ENCODE measurements at places on chromosomes 16 and 17.

- DNase-seq = no peak
Measured at GRCh38 chr16:65280845-65281512, 159.1 kb upstream of the CDH11 start.

DNA sequence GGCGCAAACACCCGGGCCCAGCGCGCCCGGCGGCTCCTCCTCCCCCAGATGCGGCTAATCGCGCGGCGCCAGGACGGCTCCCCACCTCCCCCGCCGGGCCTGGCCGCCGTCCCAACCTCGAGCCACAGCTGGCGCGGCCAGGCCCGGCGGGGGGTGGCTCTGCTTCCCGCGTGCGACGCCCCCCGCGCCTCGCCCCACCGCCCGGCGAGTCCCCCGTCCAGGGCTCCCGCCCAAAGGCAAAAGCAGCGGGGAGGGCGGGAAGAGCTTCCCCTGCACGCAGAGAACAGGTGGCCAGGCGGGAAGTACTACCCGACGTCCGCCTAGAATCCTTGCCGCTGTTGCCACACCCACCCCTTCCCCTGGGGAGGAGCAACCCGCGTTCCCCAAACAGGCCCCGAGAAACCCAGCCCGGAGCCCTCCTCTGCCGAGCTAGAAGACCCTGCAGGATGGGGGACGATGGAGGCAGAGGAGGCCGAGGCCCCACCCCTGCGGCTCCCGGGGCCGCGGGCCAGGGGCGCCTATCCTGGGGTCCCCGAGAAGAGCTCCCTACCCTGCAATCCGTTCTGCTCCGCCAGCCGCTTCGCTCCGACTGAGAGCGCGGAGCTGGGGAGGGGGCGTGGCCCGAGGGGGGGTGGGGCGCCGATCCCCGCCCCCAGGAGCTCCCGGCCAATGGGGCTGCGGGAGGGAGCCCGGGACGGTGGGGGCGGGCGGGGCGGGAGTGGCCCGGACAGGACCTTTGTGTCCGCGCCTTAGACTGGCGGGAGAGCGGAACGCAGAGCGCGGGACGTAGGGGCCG, at the start of gene CARHSP1:
Gene CARHSP1, minus strand, starts transcription at position 591 of the 796 bp plus-strand sequence. CDS start 9,678 bp downstream, outside the sequence.
- DNase-seq = peak; percentile 94

- DNase-seq = peak; percentile 34
Measured at GRCh38 chr16:72932050-72932449, 115.9 kb downstream of the ZFHX3 start.

GRCh38 chr16:86455640-86456039, 54.7 kb upstream of the FOXF1 start:
- no peak for DNase-seq

- DNase-seq = no peak
Measured at GRCh38 chr17:17959520-17960361, 12.5 kb downstream of the TOM1L2 start.

- peak; percentile 52 for DNase-seq
Measured at GRCh38 chr16:4426021-4426684, 485 bp downstream of the DNAJA3 start.

GRCh38 chr16:86343796-86344585, 166.3 kb upstream of the FOXF1 start:
- no peak for DNase-seq

- peak; percentile 52 for DNase-seq
Measured at GRCh38 chr16:88882358-88883030, 16.0 kb upstream of the PABPN1L start.

DNA sequence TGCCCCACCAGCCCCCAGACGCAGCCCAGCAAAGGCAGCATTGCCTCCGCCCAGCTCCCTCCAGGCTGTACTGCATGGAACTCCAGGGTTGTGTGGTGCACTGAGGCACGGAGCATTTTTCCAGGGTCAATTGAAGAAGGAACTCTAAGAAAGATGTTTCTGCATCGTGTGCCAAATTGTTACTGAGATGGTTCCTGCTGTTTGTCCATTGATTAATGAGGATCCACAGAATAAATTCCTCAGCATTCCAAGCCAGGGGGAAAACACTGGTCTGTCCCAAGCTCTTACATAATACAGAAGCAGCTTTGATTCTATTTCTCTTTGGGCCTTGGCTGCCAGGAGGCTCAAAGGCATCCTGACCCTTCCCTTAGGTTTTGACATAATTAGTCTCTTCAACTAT, 80.9 kb downstream of the ZNF423 start:
- DNase-seq = no peak

DNA sequence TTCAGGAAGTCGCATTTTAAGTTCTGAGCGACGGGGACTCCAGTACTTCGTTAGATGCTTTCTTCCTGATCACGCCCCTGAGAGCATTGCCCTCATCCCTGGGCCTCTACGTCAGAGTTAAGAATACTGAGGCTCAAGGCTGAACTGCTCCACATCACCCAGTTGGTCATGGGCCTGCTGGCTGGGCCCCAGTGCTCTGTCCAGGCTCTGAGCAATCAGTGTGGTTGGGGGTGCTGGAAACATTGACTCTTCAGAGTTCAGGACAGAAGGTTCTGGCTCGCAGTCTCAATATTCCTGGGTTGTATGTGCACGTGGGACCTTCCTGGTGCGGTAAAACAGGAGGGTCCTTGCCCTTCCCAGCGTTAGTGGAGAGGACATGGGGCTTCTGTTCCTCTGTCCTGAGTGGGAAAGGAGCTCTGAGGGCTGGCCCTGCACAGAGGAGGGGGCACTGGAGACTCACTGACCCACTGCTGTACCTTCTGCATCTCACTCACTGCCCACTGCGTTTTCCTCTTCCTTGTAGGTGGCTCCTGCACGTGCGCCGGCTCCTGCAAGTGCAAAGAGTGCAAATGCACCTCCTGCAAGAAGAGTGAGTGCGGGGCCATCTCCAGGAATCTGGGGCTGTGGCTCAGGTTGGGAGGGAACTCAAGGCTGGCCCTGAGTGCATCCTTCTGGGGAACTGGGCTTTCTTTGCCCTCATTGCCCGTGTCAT, 518 bp downstream of the MT1E start:
- no peak for DNase-seq

- no peak for DNase-seq
Measured at GRCh38 chr17:74582633-74583032, 9.4 kb downstream of the CD300LD start.

DNA sequence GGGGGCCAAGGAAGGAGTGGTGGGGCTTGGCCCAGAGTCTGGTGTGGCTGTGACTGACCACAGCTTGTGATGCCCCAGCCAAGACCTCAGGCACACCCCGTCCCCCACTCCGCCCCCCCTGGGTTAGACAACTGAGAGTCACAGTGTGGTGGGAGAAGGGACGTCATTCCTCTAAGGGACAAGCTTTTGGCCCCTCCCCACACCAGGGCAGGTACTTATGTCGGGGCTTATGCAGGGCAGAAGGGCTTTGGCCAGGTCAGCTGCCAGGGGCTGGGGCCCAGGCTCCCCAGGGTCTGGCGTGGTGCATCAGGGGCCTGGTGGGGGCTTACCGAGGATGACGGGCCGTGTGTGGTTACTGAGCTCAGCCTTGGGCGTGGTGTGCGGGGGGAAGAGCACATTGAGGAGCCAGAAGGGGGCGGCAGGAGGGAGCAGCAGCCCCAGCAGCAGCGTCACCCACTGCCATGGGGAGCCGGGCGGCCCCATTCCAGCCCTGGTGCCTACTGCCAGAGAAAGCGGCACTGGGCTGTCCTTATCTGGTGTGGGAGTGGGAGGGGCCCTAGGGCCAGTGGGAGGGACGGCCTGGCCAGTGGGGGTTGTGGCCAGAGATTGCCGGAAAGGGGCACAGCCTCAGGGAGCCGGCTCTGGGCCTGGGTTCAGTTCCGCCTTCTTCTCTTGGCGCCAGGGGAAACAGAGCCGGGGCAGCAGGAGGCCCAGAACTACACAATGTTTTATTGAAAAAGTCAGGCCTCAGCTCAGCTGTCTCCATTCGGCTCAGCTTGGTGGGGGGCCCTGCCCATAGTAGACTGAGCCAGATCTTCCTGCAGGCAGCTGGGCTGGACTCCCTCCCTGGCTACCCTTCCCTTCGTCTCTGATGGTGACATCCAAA, at the start of gene LCAT:
Gene LCAT, minus strand, starts transcription at position 502 of the 886 bp plus-strand sequence. Its CDS starts 19 bp downstream, at position 483.
- no peak for DNase-seq

- peak; percentile 83 for DNase-seq
Measured at GRCh38 chr16:68445458-68445857, 2.9 kb downstream of the SMPD3 start.

GRCh38 chr17:80260069-80260535, 550 bp upstream of the RNF213 start:
- peak; percentile 78 for DNase-seq

GRCh38 chr17:81527591-81528383, at the start of gene FSCN2:
TSS of gene FSCN2 (plus strand) at chr17:81528377. CDS start at chr17:81528532, 155 bp downstream.
- no peak for DNase-seq

- no peak for DNase-seq
Measured at GRCh38 chr17:4900231-4901107, 1.1 kb downstream of the C17orf107 start.

DNA sequence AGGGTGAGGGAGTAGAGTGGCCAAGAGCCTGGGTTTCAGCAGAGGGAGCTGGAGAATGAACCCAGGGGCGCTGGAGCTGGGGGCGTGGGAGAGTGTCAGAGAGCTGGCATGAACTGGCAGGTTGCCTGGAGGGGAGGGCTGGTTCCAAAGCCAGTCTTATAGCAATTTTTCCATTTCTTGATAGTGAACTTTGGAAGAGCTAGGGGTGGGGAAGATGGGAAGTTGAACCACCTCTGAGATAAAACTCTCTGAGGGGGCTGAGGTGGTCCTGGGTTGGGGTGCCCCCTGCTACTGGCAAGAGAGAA, 36.9 kb downstream of the ADGRG5 start:
- DNase-seq = no peak

DNA sequence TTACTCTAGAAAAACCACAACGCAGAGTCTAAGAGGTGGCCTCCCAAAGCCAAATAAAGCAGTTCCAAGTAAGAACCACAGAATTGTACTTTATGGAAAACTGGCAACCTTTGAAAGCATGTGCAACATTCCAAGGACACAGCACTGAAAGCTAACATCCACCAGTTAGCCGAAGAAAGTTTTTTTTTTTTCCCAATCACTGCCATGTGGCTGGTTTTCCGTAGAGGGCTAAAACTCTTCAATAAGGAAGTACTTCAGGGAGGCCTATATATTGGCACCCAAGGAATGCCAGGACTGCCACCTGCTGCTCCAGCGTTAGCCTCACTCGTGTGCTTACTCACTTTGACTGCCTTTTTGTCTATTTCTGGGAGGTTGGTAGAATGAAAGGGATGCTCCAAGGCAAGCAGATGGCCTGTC, 25.2 kb downstream of the CEP95 start:
- DNase-seq = no peak

DNA sequence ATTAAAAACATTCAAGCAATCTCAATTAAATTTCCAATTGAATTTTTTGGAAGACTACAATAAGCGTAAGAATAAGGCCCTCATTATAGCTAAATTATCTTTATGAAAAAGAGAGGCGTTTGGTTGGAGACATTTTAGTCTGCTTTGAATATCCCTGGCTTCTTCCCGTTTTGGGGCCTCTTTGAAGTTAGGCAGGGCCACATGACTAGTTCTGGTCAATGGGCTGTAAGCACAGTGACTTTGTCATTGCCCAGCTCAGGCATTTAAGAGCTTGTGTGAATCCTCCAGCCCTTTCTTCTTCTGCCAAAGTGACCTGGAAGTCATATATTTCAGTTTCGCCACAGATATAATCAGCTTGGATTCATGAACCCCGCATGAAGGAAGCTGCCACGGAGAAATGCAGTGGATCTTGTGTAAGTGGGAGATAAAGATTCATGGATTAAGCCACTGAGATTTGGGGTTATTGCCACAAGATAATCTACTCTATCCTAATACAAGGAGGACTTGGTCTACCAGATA, 21.7 kb upstream of the UBTF start:
- peak; percentile 34 for DNase-seq

GRCh38 chr16:57167538-57167937, 18.3 kb downstream of the PSME3IP1 start:
- DNase-seq = no peak

GRCh38 chr17:20562587-20562986, 16.9 kb upstream of the CDRT15L2 start:
- DNase-seq = no peak

DNA sequence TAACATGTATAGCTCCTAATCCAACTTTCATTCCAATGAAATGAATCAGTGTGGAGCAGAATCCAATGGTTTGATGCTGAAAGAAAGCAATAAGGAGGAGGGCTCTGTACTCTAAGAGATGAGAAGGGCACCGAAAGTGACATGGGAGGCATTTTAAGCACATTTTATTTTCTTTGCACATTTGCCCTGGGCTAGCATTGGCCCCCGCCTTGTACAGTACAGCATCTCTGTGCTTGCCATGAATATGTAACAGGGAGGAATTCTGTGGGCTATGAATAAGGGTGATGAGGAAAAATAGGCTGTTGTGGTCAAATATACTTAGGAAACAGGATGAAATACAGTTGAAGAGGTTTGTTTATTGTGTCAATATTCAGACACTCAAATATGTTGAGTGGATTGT, 45.2 kb upstream of the SHISA6 start:
- DNase-seq = no peak

- peak; percentile 78 for DNase-seq
Measured at GRCh38 chr16:86072328-86073102, 173.6 kb downstream of the IRF8 start.

DNA sequence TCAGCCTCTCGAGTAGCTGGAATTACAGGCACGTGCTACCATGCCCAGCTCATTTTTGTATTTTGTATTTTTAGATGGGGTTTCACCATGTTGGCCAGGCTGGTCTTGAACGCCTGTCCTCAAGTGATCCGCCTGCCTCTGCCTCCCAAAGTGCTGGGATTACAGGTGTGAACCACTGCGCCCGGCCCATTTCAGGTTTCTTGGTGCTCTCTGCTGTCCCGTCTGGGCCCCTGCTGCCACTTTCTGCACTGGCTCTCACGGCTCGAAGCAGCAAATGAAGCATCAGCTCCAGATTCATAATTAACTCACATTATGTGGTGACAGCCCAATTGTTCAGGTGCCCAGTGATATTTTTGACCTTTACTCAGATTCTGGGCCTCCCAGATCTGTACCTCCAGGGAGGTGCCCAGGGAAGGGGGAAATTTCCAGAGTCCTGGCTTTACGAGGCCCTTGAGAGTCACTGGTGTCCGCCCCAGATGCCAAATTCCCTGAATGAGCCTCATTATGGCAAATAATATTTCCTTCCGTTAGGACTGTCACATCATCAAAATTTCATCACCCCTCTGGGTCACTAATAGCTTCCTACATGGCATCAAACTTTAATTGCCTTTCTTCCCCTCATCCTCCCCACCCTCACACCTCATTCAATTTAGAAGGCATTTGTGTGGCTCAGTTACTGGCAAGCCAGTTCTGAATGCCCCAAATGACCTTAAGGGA, 9.0 kb downstream of the SDK2 start:
- DNase-seq = no peak

DNA sequence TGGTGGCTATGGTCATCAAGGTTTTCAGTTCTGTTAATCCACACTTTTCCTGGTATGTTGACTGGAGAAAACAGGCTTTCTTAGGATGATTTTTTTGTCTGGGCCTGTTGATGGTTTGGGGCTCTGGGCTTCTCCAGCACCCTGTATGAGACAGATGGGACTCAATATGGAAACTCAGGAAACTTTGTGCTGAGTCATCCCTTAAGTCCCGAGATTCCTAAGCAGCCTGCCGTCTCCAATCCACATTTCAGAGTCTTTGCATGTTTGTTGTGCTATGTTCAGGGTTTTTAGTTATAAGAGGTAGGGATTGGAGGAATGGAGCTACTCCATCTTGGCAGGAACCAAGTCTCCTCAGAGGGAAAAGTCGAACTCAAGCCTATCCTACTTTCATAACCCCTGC, 253.3 kb upstream of the FOXF1 start:
- DNase-seq = no peak

- DNase-seq = peak; percentile 45
Measured at GRCh38 chr16:24729951-24730815, 732 bp downstream of the TNRC6A start.

GRCh38 chr17:27576477-27577083, 54.4 kb upstream of the LGALS9 start:
- no peak for DNase-seq

- DNase-seq = no peak
Measured at GRCh38 chr16:86555704-86556075, 655 bp upstream of the MTHFSD start.

All from NB4 (cell line).